ENCODE measurements at places on chromosomes 2 and 18.
A peak's percentile ranks its signal among the peaks of the same experiment; 100 is the strongest.

DNA sequence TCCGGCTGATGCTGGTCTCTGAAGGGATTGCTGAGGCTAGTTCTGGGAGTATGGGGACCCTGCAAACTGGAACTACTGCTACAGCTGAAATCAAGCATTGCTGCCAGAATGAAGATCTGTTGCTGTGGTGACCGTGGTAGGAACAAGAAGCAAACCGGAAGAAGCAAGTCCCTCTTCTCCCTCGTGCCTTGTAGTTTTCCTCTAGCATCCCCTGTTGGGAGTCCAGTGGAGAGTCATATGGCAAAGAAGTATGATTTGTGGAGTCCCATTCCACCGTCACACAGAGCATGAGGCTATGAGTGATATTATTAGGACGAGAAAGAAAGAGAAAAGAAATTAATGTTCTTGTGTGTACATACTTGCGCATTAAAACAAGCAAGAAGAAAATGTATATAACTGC lies 138.8 kb upstream of the SP5 start:
- DNase-seq: no peak

DNA sequence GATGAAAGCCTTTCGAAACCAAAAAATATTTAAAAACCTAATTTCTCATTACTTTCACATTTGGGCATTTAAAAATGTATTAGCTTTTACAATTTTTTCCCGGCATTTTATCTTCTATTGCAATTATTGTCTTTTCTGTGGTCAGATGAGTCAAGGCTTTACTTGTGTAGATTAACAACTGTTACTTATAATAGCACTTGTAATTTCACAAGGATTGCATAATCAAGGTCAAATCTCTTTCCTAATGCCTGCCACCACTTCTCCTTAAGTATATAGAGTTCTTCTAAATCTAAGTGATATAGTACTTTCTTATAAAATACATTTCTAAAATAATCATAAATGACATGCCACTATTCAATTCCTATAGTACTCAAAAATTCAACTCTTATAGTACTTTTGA lies 67.2 kb downstream of the SLC8A1 start:
- no peak for DNase-seq

DNA sequence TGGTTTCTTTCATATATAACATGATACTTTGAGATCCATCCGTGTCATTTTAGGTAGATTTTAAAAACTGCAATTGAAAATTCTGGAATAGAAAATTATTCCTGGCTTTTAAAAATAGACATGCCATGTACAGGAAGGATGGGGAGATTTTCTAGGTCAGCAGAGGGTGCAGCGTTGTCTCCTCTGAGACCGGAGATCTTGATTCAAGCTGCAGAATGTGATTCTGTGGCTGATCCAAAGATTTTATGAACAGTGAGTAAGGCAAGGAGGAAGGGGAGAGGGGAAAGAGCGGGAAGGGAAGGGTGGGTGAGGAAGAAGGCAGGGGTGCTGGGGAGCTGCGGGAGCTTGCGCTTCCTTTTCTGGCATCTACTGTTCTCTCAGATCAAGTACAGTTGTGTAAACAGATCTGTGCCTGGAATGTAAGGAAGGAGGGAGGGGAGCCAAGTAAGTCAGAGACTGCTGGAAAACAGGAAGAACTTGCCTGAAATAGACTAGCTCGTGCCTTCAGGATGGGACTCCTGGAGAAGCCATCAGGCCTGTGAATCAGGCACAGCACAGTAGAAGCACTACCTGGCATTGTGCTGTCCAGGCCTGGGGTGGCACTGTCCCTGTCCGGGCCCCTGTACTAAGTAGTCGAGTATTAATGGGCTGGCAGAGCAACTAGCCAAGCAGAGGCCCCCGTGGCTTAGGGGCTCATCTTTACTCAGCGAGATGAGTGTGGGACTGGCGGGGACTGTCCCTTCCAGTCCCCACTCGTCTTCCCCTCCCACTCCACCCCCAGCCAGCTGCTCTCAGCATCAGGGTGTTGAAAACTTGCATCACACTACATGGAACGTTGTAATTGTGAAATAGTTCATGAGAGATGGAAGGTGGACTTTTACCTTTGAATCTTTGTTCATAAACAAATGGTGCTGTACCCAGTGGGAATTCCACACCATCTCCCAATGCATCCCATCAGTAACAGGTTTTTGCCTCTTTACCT lies 163.5 kb downstream of the UXS1 start:
- no peak for DNase-seq

DNA sequence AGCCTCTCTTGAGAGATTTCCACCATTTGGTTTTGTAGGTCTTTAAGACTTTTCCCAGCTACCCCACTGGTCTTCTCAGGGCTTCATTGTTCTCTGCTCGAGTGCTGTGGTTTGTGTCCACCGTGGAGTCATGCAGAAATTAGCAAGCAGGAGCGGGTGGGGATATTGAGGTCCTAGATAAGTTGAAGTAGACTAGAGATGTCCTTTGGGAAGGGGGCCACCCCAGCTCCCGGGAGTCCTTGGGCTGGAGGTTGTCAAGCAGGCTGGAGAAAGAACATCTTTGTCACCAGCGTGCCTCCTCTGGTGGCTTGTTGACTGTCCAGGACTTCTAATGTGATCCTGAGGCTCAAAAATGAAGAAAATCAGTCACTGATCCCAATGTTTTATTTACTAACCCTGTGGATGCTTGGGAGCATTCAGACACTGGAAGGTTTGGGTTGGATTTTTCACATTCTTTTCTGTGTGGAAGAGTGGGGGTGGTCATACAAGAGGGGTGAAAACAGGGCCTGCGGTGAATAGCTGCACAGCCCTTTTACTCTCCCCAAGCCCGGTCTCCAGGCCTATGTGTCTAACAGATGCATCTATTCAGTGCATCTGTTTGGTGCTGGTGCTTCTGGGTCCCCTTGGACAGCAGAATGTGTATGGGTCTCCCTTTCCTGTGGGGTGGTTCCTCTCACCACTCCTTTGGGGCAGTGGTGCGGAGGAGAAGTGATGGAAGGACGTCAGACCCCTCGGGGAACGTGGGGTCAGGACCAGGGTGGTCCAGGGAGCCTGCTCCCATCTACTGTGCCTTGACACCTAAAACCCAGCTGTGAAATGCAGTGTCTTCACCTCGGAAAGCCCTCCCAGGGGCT lies 208.1 kb downstream of the KLHL29 start:
- no peak for DNase-seq

- no peak for DNase-seq
Measured at GRCh38 chr18:75802681-75803080, 375.2 kb upstream of the SMIM21 start.

GRCh38 chr2:241802421-241803318 lies 6.3 kb upstream of the NEU4 start:
- peak; percentile 28 for DNase-seq

GRCh38 chr2:77268626-77269025 lies 253.6 kb downstream of the LRRTM4 start:
- no peak for DNase-seq

- DNase-seq: no peak
Measured at GRCh38 chr2:219386532-219387280, 1.0 kb downstream of the DNPEP start.

- no peak for DNase-seq
Measured at GRCh38 chr18:74277296-74277695, 14.5 kb downstream of the CYB5A start.

DNA sequence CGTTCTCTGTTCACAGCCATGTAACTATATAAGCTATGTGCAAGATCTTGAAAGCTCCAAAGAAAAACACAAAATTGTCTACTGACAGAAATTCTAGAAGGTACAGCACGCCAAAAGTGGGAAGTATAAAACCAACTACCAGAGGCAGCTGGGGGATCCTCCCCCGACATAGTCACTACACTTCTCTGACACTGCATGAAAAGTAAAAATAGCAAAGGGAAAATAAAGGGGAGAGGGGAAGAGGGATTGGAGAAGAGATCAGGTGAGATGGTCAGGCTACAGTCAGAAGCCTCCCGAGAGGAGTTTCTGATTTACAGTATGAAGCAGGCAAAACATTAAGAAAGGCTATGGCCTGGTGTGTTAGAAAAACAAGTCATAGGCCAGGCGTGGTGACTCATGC lies 39.8 kb upstream of the PCBP1 start:
- DNase-seq: no peak

GRCh38 chr2:27431395-27431794 lies 3.0 kb downstream of the NRBP1 start:
- no peak for DNase-seq

- no peak for DNase-seq
Measured at GRCh38 chr2:1744151-1744445, 217 bp downstream of the PXDN start.

DNA sequence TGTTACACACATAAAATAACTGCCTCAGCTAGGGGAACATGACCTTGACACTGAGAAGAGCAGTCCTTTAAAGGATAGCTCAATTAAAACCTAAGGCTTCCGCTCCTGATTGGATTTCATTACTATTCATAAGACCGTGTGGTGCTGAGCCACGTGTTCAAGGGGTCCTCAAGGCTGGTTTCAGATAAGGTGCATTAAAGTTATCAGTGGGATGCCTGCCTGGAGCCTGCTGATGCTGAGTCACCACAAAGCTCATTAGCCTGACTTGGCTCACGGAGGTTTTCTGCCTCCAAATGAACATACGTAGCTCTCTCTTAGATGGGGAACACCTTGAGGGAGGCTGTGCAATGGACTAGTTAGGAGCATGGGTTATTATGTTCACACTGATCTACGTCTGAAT lies 518.9 kb downstream of the TDRD15 start:
- no peak for DNase-seq

DNA sequence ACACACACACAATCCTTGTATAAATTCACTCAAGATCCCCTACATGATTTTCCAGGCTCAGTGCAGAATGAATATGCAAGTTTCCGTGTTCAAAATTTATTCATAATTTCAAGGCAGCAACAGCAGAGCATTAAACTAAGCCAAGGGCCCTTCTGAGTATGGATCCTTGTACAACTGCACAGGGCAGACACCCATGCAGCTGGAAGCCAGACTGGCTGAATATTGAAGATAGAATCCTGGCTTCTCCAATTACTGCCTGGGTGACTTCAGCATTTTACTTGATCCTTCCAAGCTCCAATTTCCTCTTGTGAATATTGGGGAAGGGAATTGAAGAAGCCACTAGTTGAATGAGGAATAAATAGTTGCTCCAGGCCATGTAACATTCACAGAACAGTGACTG lies 267.9 kb upstream of the REG3G start:
- DNase-seq: no peak

- DNase-seq: no peak
Measured at GRCh38 chr18:65206551-65207260, 544.1 kb upstream of the CDH7 start.

DNA sequence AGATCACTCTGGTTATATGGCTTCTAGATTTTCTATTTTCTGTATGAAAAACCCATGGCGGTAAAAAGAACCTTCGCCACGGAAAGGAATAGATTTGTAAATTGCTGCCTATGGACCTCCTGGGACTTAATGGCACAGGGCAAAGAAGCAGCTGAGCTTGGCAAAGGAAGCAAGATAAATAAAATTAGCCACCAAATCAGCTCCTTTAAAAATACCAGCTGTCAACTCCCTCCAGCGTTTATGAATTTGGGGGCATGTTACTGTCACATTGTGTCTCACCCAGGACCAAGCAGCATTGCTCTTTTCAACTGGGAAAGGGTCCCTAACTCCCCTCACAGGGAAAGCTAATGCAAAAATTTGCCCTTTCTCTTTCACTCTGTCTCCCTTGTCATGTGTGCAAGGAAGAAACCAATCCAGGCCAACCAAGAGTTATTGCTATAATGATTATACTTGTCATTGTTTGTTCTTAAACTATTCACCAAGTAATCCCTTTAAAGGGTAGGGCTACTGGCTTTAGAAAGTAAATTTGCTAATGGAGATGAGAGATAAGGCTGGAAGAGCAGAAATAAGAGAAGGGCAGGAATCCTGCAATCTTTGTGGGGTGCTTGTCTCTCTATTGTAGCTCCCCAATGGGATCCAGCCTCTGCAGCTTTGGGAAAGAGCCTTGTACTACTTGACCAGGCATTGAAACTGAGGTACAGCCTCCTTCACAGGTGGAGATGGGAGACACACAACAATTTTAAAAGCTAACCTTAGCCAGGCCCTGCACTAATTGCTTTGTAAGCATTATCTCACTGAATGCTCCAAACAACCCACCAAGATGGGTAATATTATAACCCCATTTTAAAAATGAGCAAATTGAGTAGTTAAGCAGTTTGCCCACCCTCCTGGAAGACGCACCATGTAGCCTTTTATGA lies 119.1 kb upstream of the KLF7 start:
- DNase-seq: no peak
